SW 1271 (cell line): ENCODE measurements at places on chromosomes 12 and 14.

DNA sequence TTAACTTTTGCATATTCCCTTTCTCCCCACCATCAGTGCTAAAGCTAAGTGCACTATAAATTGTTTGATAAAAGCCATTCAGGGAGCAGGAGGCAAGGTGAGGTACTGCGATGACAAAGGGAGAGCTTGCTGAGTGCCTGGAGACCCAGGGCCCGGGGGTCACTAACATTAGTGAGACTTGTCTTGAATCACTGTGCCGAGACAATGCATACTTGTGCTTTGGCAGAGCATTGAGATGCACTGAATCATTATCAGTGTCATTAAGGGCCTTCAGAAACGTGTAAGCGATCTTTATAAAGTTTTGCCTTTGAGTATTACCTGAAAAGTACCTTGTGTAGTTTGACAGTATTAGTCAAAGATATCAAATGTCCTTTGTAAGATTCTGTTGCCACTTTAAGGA lies 447.5 kb downstream of the PCNX1 start:
- no peak for DNase-seq

- no peak for DNase-seq
Observed at GRCh38 chr14:99391671-99392070, 89.0 kb downstream of the SETD3 start.

GRCh38 chr14:74547331-74547927 lies 53.9 kb downstream of the ISCA2 start:
- DNase-seq: no peak

DNA sequence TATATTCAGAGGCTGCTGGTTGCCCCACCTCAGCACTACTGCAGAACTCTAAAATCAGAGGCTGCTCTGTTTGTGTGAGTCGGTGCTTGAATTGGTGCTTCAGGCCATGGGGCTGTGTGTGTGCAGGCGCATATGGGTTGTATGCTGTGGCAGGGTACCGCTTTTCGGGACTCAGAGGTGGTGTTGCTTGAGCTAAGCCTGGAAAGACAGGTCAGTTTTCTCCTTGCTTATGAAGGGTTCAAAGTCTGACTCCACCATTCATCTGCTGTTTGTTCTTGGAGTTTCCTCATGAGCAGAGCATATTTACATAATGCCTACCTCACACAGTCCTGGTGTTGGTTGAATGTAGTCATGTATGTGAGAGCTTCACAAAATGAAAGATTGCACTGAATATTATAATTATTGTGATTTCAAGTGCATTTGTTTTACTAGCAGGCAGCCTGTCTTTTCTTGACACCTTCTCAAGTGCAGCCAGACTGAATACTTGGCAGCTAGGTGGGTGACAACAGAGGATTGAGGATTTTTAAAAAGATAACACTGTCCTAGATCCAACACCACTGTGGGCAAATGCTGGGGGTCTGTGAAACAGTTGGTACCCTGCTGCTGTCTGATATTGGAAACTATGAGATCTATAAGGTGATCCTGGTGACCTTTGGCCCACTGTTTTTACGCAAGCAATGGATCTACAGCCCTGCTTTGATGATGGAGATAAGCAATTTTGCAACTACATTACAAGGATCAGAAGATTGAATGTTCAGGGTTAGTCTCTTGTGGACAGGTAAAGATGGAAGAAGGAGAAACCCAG lies 1.0 kb upstream of the ANG start:
- DNase-seq: no peak

GRCh38 chr14:81767266-81767995 lies 233.8 kb upstream of the SEL1L start:
- no peak for DNase-seq

GRCh38 chr12:14691560-14691959 lies 4.8 kb downstream of the GUCY2C start:
- no peak for DNase-seq

DNA sequence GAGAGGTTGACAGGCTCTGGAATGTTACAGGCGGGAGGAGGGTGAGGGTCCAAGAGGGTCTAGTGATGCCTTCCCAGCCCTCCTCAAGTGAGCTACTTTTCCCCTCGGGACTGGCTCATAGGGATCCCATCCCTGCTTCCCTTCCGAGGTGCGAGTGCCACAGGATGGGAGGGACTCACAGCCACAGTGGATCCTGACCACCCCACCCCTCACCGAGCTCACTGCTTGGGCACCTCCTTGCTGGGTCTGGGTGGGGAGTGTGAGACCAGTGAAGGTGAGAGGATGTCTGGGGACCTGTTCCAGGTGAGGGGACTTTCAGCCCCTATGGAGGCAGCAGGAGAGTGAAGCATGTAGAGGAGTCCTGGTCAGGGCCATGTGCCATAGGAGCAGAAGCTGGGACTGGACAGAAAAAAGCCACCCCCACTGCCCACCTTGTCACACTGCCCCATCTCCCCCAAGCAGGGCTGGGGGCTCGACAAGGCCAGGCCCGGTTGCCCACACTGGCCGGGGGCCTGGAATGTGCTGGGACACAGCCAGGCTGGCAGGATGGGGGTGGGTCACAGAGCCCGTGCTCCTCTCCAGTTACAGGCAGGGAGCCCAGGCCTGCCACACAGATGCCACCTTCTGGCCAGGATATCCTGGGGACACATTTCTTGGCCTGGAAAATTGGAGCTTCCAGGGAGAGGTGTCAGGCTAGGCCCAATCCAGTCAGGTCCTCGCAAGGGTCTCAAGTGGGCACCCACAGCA lies 1.7 kb upstream of the TNS2 start:
- DNase-seq: peak; percentile 74

DNA sequence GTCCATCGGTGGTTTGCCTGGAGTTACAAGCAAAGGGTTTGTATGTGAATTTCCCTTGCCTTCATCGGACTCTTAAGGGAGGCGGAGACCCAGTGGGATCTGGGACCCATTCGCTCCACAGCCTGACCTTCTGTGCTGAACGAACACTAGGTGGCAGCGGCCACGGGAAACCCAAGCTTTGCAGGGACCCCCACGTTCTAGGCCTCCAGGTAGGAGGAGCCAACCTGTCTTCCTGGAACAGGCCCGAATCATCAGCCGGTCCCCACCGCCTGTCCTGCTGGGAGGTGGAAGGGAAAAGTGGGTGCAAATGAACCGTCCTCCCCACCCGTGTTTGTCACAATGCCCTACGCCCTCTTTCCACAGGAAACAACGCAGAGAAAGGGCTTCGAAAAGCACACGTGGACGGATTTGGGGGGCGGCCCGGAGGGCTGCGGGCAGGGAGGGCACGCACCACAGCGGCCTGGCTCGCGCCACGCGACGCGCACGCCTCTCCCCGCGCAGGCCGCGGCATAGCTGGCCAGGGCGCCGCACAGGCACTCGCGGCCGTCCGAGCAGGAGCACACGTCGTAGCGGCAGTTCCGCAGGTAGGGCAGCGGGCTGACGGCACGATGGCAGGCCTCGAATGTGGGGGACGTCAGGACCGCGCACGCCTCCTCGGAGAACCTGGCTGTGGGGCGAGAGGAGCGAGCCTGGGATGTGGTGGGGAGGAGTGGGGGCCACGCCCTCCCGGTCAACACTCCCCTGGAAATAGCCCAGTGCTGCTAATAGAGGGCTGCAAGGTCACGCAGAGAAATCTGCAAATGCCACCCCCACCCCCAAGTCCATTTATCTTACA lies 67.8 kb downstream of the VWF start:
- DNase-seq: no peak

- DNase-seq: no peak
Observed at GRCh38 chr12:129827102-129827865, 76.5 kb downstream of the TMEM132D start.

DNA sequence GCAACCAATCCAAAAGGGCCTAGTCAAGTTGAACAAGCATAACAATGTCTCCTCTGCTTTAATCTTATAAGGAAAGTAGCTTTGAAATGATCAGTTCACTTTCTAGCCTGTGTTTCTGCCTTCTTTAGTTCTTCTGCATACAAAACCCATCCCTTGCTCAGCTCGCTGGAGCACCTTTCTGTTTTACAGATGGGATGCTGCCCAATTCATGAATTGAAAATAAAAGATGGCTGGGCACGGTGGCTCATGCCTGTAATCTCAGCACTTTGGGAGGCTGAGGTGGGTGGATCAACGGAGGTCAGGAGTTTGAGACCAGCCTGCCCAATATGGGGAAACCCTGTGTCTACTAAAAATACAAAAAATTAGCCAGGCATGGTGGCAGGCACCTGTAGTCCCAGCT lies 4.5 kb upstream of the RFC5 start:
- DNase-seq: no peak

DNA sequence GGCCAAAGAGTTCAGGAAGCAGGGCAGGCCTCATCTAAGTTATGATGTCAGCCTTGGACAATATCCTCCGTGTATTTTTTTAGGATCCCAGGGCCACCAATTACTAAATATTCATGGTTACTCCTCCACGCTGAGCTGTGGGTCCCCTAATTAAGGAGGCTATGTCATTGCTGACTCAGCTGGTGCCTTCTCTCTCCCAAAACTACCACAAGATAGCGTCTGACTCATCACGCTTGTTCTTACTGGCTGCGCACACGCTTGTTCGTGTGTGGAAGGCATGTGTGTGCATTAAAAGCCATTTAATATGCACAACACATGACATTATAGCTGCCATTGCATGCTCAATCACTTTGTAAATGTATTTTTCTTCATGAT lies 78.3 kb downstream of the GSC start:
- DNase-seq: no peak

GRCh38 chr12:94609917-94610443 lies 40.4 kb downstream of the TMCC3 start:
- no peak for DNase-seq

DNA sequence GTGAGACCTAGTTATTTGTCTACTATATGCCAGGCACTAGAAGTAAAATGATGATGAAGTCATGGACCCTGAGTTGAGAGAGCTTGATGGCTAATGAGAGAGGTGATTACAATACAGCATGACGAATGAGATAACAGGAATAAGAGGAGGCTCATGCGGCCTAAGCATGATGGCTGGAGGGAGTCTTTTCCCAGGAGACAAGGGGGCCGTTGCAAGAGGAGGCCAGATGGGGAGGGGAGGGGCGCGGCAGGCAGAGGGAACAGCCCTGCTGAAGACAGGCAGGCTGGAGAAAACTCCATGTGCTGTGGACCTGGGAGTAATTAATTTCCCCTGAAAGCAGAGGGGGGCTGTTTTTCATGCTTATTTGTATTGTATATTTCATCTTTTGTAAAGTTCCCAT lies 144.7 kb upstream of the RFLNA start:
- DNase-seq: no peak

GRCh38 chr14:44339231-44339630 lies 167.9 kb downstream of the FSCB start:
- DNase-seq: no peak

GRCh38 chr14:100375963-100376735 lies 53.0 kb downstream of the SLC25A47 start:
- peak; percentile 91 for DNase-seq

GRCh38 chr12:113276306-113276705 lies 55.0 kb downstream of the TPCN1 start:
- DNase-seq: no peak

DNA sequence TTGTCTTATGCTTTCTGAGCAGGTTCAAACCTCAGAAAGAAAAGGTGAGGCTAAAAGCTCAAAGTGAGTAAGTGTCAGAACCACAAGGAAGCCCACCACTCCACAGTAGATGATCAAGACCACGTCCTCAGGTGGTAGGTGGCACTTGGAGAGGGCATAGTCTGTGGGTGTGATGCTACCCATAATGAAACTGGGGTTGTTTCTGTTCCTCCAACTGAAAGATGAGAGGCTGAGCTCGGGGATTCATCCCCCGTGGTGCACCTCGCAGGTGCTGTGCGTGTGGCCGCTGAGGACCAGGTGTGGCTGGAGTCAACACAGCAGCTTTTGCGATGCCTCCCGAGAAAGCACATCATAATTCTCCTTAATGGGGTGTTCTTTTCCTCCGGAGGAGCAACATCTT lies 285.7 kb downstream of the TTC8 start:
- DNase-seq: no peak

GRCh38 chr12:100184549-100185145 lies 16.0 kb upstream of the ACTR6 start:
- no peak for DNase-seq

- no peak for DNase-seq
Observed at GRCh38 chr14:68680541-68681051, 112.3 kb downstream of the ZFP36L1 start.

- DNase-seq: no peak
Observed at GRCh38 chr14:61573321-61573720, 122.0 kb upstream of the HIF1A start.

DNA sequence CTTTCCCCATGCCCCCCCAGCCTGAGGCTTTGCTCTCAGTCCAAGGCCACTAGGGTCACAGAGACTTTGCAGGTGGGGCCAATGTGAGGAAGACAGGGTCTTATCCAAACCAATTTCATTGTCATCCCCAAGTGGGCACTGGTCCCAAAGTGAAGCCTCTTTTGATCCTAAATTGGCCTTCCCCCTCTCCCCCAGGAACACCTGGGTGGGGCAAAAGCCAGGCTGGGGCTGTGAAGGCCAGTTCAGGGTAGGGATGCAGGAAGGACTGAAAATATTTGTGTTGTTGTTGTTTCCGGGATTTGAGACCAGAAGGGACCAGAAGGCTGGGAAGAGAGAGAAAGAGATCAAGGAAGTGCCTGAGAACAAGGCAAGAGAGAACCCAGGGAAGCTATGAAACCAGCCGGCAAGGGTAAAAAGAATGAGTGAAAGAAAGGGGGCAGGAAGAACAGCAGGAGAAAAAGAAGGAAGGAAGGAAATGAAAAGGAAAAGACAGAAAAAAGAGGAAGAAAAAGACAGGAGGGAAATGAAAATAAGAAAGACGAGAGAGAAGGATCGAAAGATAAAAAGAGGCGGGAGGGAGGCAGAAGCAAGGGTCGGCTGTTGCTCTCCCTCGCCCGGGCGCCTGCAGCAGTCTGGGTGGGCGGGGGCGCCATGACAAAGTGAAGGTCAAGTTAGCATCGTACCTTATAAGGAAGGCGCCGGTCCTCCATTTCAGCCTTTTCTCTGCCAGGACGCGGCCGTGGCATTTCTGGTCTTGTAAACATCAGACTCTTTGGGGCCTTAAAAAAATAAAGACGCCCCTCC lies 7.4 kb upstream of the HOXC11 start:
- DNase-seq: no peak

DNA sequence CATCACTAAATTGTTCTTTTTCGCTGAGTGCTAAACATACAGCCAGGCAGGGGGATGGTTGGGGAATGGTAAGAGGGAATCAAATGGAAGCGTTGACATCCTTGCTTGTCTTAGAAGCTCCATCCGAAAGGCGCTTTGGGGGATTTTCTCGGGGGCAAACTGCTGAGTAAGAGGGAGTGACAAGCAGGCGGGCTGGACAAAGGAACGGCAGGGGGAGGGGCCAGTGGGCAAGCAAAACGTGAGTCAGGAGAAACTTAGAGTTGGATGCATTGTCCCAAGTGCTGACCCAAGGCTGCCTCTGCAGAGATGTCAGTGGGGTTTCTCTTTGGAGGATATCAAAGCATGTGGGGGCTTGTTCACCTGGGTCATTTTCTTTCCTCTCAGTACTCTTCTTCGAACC lies 480.5 kb downstream of the VRK1 start:
- DNase-seq: no peak

- DNase-seq: no peak
Observed at GRCh38 chr12:102513739-102514138, 33.4 kb upstream of the IGF1 start.
